A549 (cell line): ENCODE measurements at places on chromosomes 12 and 14.

GRCh38 chr12:114774699-114775098 is 90.7 kb upstream of the TBX3 start:
- no peak for DNase-seq

DNA sequence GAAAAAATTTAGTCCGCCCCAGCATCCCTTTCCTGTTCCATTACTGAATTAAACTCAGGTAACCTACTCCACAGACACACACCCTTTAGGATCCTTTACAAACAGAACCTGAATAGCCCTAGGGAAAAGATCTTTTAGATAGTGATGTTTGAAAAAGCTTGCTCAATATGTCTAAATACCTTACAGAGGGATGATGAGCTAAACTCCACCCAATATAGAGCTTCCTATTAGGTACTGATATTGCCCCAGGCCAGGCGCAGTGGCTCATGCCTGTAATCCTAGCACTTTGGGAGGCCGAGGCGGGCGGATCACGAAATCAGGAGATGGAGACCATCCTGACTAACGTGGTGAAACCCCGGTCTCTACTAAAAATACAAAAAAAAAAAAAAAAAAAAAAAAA is 50.1 kb downstream of the FERMT2 start:
- no peak for DNase-seq

- DNase-seq, result peak; percentile 51
Observed at GRCh38 chr12:132218915-132219314, 74.7 kb downstream of the NOC4L start.

DNA sequence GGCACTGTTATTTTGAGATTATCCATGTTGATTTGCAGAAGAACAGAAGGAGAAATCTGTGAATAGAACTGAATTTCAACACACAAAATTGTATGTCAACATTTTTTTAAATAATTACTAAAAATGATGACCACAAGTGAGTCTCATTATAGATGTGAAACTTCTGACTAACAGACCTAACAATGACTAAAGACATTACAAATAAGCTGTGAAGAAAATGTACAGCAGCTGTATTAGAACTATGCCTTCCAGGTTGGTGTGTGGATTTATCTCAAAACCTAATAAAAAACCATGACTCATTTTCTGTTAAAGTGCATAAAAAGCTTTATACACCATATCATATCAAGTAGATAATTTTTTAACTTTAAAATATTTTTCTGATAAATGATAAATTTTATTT is 22.5 kb upstream of the FOXG1 start:
- no peak for DNase-seq

GRCh38 chr14:65922142-65922541 is 509.6 kb downstream of the FUT8 start:
- no peak for DNase-seq

- DNase-seq, result peak; percentile 25
Observed at GRCh38 chr12:39427360-39427808, 15.5 kb downstream of the KIF21A start.

DNA sequence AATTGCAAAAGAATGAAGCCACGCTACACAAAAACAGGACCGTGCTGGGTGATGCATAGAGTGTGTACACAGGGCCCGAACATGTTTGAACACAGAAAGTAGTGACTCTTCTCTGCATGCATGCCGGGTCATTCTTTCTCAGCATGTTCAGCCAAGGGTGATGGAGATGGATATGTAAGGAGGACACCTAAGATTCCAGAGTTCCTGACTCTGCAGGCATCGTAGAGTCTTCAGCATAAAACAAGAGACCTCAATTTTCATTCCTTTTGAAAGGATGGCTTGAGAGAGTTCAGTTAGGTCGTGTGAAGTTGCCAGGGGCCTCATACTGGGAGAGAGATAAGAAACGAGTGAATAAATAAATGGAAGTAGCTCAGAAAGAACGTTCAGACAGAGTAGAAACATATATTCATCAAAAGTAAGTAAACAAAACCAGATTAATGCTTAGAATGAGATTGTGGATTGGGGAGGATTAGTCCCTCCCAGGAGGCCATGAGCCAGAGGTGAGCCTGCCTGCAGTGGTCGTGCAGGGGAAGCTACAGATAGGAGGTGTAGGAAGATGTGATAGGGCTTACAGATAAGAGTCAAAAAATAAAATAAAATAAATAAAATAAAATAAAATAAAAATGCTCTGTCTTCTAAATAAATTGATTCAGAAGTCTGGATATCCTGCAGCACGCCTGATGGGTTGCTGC is 27.6 kb upstream of the SEL1L start:
- no peak for DNase-seq

- no peak for DNase-seq
Observed at GRCh38 chr14:103593577-103593976, 30.8 kb downstream of the COA8 start.

DNA sequence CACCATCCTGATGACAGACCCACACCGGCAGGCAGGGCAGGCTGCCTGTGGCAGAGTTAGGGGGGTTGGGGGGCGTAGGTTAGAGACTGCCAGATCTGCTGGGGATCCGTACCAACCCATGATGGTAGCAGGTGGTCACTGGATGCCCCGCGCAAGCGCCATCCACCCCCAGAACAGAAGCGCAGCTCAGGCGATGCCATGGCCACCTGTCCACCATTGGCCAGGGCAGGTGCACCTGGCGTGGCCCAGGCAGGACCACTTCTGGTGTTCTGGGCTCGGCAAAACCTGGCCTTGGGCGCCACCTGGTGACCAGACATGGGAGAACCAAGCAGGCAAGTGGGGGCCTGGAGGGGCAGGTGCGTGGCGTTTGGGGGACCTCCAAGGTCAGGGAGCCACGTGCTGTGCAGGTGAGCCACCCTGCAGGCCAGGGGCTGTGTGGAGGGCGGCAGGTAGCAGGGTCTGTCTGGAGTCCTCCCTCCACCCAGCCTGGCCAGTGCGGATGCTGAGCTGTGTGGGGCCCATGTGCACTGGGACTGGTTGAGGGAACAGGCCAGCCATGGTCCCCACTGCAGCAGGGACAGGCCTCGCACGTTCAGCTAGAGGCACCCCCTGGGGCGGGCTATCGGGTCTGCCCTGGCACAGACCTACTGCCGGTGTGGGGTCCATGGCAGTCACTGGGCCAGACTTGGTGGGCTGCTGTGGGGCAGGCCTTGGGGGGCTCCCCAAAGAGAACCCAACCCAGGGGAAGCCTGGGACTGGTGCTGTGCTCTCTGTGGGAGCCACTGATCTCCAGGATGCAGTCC is 15.6 kb downstream of the BAG5 start:
- peak; percentile 62 for DNase-seq
